ENCODE measurements at places on chromosomes 1 and 21. TPM values are rescaled to one million over a fixed set of nuclear protein-coding genes. Genes with fewer than 3 reads are reported as not detected.
A peak's percentile ranks its signal among the peaks of the same experiment; 100 is the strongest.

Gene CYP4A22
- not detected for total RNA-seq

Gene LCE1B
- total RNA-seq, result not detected

Gene OR10K1
- not detected for total RNA-seq

Gene AIDA
- 37.2 TPM for total RNA-seq

Gene PLA2G2D
- not detected for total RNA-seq

Gene RUSC1
- 39.8 TPM for total RNA-seq

Gene UBL4B
- total RNA-seq, result not detected

Gene ACAP3
- total RNA-seq, result 41.1 TPM

Gene AZIN2
- 9.7 TPM for total RNA-seq

GRCh38 chr1:12053752-12054548 lies 9.2 kb upstream of the TNFRSF8 start:
- H3K27ac ChIP-seq, result no peak overlapping the region
- no peak overlapping the region for H3K4me3 ChIP-seq
- H3K27me3 ChIP-seq, result no peaks in the 10 kb centered on the region
- DNase-seq, result no peak

DNA sequence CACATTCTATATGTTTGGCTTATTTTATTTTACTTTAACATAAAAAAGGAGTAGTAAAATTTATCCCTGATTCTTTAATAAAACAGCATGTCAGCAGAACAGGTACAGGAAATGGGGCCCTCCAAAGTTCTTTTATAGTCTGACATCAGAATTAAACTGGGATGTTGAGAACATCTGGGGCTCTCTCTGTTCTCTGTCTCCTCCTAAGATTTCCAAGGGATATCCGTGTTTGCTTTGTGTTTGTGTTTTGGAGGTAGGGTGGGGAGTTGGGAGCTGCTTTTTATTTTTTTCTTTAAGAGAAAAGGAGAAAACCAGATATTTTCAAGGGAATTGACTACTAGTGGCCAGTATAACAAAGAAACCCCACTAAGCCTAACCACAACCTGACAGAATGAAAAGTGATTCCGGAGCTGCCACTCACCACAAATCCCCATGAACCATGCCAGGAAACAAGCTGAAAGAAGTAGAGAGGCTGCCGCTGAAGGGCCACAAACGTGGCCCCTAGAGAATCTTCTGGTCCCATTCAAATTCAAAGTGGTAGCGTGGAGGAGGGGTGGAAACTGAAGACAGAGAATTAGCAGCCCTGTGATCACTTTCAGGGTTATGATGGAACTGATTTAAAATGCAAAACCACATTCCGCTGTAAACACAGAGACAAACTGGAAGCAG lies 369.6 kb upstream of the ADGRL2 start:
- no peak overlapping the region for H3K4me3 ChIP-seq
- no peak for DNase-seq
- no peaks in the 10 kb centered on the region for H3K36me3 ChIP-seq

- peaks cover 28% of the 10 kb centered on the region for H3K4me1 ChIP-seq
- no peaks in the 10 kb centered on the region for H3K36me3 ChIP-seq
- no peak overlapping the region for H3K27ac ChIP-seq
- peak; percentile 95 for DNase-seq
- no peak overlapping the region for H3K4me3 ChIP-seq
Measured at GRCh38 chr1:9275567-9276034, 17.1 kb upstream of the SPSB1 start.

- H3K4me1 ChIP-seq, result no peaks in the 10 kb centered on the region
- H3K27ac ChIP-seq, result no peak overlapping the region
- H3K27me3 ChIP-seq, result no peaks in the 10 kb centered on the region
- DNase-seq, result no peak
Measured at GRCh38 chr1:12368646-12369045, 138.8 kb downstream of the VPS13D start.

GRCh38 chr1:17122521-17123164 lies 3.4 kb upstream of the PADI2 start:
- DNase-seq, result peak; percentile 22
- H3K4me3 ChIP-seq, result no peak overlapping the region
- no peaks in the 10 kb centered on the region for H3K27me3 ChIP-seq

DNA sequence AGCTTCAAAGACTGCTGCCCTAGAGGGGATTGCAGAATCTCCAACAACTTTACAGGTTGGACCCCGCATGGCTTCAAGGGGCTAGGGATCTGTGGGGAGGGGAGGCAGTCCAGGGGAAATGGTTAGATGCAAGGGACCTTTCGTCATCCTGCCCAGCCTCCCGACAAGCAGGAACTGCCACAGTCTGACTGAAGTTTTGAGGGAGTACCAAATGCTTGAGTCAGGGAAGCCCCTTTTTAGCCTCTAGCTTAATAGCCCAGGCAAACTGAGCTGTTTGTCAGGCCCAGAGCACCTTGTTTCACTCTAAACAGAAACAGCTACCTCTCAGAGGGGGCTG lies 1.1 kb downstream of the TOR3A start:
- peaks cover 22% of the 10 kb centered on the region for H3K36me3 ChIP-seq
- no peak overlapping the region for H3K27ac ChIP-seq
- peaks cover 15% of the 10 kb centered on the region for H3K4me1 ChIP-seq
- no peaks in the 10 kb centered on the region for H3K27me3 ChIP-seq
- H3K4me3 ChIP-seq, result peak overlapping the region; percentile 77

GRCh38 chr1:229192031-229192430 lies 78.9 kb upstream of the RAB4A start:
- peaks cover 9% of the 10 kb centered on the region for H3K4me1 ChIP-seq
- H3K4me3 ChIP-seq, result no peak overlapping the region
- no peaks in the 10 kb centered on the region for H3K27me3 ChIP-seq
- no peak overlapping the region for H3K27ac ChIP-seq

DNA sequence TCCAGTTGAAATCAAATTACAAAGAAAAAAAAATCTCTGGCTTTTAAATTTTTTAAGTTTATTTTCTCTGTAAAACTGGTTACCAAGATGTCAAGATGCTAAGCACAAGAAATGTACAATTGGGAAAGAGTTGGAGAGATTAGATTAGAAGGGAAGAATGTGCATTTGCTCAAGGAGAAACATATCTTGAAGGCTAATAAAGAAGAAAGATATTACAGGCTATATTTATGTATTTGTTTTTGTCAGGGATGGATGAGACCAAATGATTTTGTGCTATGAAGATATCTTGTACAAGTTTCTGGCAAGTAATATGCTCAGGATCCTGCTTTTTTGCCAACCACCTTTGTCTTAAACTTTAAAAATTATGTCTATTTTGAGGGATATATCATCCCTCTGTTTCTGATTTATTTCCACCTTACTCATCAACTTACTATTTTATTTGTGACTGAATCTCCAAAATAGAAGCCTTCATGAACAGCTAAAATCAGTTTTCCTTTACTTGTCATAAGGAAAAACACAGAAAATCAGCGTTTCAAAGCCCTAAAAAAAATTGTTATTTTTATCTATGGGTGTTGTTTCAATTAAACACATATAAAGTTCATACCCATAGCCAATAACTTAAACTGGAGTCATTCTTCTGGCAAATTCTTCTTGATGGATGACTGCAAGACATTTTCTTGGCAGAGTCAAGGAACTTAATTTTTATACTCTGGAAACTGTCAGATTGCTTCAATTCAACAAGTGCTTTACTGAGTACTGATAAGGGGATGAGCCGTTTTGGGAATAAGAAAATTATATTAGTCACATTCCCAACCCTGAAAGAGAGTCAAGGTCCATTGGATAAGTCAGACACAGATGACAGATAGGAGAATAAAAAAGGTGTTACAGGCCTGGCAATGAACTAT lies 141.8 kb downstream of the CTH start:
- H3K27me3 ChIP-seq, result no peaks in the 10 kb centered on the region
- DNase-seq, result no peak
- H3K4me3 ChIP-seq, result no peak overlapping the region
- no peaks in the 10 kb centered on the region for H3K4me1 ChIP-seq

GRCh38 chr1:236458996-236459395 lies 64.8 kb upstream of the LGALS8 start:
- H3K4me3 ChIP-seq, result no peak overlapping the region
- no peaks in the 10 kb centered on the region for H3K4me1 ChIP-seq
- H3K27ac ChIP-seq, result no peak overlapping the region
- H3K27me3 ChIP-seq, result peaks cover 11% of the 10 kb centered on the region
- H3K36me3 ChIP-seq, result no peaks in the 10 kb centered on the region

DNA sequence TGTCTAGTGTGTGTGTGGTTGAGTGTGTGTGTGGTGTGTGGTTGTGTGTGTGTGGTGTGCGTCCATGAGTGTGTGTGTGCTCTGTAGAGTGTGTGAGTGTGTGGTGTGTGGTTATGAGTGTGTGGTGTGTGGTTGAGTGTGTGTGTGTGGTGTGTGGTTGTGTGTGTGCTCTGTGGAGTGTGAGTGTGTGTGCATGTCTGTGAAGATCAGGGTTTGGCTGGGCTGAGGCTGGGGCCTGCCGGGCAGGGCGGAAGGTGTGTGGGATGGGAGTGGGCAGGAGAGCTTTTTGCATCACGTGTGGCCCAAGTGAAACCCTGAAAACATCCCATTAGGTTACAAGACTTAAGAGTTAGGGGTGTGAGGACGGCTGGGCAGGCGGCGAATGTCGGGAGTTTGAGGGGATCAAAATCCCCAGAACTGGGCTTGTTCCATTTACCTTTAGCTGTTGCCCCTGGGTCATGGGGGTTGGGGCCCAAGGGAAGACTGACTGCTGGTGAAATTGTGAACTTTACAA lies 2.9 kb upstream of the FCMR start:
- no peak for DNase-seq
- no peak overlapping the region for H3K27ac ChIP-seq
- no peaks in the 10 kb centered on the region for H3K36me3 ChIP-seq
- no peaks in the 10 kb centered on the region for H3K4me1 ChIP-seq
- H3K27me3 ChIP-seq, result no peaks in the 10 kb centered on the region

- H3K36me3 ChIP-seq, result no peaks in the 10 kb centered on the region
- no peak overlapping the region for H3K27ac ChIP-seq
- H3K4me3 ChIP-seq, result no peak overlapping the region
- H3K27me3 ChIP-seq, result no peaks in the 10 kb centered on the region
- H3K4me1 ChIP-seq, result no peaks in the 10 kb centered on the region
- DNase-seq, result no peak
Measured at GRCh38 chr1:160665330-160666078, 18.7 kb upstream of the SLAMF1 start.

DNA sequence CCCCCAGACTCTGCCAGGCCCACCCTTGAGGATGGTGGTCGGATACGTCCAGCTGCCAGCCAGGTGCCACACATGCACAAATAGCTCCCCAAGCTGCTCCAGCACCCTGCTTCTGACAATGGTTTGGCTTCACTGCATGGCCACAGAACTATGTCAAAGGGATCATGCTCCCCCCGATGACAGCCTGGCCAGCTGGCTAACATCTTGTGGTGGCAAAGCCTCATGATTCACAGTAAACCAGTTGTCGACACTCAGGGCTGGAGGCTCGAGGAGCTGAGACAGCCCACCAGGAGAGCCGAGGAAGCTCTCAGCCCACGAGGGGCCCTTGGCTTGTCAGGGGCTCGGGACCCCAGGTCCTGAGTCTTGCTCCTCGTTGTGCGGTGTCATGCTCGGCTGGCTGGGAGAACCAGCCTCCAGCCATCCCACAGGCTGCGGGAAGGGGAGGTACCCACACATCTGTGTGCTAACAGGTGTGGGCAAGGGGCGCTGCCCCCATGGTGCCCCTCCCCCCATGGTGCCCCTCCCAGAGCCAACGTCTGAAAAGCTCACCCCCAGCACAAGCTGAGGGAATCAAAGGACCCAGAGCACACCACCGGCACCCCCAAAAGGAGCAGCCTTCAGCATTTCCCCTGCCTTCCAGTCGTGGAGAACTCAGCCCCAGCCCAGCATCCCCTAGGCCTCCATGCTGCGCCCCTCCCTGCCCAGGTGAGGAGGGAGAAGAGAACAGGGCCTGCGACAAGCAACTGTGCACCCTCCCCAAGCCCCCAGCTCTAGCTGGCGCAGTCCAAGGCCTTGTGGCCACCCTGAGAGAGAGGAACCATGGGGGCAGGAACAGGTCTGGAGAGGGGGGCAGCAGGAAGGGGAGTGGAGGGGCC lies 41.2 kb downstream of the KIF21B start:
- no peak overlapping the region for H3K27ac ChIP-seq
- H3K36me3 ChIP-seq, result no peaks in the 10 kb centered on the region
- no peak for DNase-seq
- H3K4me1 ChIP-seq, result no peaks in the 10 kb centered on the region
- no peak overlapping the region for H3K4me3 ChIP-seq
- H3K27me3 ChIP-seq, result no peaks in the 10 kb centered on the region

DNA sequence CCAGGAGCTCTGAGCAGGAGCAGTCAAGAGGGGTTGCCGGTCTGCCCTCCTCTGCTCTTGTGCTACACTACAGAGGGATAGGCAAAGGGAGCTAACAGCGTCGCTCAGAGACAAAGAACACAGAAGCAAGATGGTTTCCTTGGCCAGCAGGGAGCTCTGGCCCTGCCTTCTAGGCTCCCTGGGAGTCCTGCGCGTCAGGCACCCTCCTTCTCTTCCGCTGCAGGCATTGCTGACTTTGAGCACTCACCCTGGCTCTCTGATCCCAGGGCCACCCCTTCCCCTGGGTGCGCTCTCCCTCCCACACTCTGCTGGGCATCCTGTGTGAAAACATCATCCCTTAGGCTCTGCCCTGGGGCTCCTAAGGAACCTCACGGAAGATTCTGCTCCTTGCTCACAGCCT lies 489 bp downstream of the TNNI1 start:
- DNase-seq, result no peak
- no peak overlapping the region for H3K27ac ChIP-seq
- no peaks in the 10 kb centered on the region for H3K36me3 ChIP-seq

DNA sequence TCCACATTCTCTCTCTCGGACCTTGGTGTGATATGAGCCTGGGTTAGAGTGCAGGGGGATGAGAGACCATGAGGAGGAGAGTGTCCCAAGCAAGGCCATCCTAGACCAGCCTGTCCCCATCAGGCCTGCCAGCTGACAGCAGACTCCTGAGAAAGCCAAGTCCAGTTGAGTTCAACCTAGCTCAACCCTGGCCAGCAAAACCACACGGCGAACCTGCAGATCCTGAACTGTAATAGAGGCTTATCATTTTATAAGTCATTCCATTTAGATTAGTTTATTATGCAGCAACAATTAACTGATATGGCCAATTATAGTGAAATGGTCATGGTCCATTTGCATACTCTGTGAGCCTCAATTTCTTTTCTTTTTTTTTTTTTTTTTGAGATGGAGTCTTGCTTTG lies 36.4 kb upstream of the ARHGEF10L start:
- peaks cover 5% of the 10 kb centered on the region for H3K27me3 ChIP-seq
- H3K36me3 ChIP-seq, result no peaks in the 10 kb centered on the region
- no peak for DNase-seq

GRCh38 chr1:46187106-46187869 lies 10.9 kb downstream of the POMGNT1 start:
- peaks cover 18% of the 10 kb centered on the region for H3K4me1 ChIP-seq
- no peak for DNase-seq
- no peak overlapping the region for H3K4me3 ChIP-seq
- peaks cover 47% of the 10 kb centered on the region for H3K36me3 ChIP-seq
- no peaks in the 10 kb centered on the region for H3K27me3 ChIP-seq

DNA sequence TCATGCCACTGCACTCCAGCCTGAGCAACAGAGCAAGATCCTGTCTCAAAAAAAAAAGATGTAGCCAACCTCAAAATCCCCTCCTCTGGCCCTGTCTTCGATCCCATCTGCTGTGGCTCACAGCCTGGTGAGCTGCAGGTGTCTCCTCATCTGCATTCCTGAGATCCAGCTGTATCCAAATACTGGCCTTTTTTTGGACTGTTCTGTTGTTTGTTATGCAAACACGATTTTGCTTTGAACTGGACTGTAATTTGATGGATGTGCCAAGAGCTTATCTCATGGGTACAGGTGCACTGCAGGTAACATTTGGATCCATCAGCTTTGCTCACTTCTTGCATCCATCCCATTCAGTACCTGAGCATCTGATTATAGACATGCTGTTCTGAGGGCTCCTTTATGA lies 14.1 kb upstream of the FAM43B start:
- no peak overlapping the region for H3K4me3 ChIP-seq
- DNase-seq, result no peak
- no peaks in the 10 kb centered on the region for H3K36me3 ChIP-seq
- no peaks in the 10 kb centered on the region for H3K4me1 ChIP-seq
